ENCODE measurements at places on chromosomes 2 and 18.

GRCh38 chr2:78979380-78980151 is 45.9 kb upstream of the REG3G start:
- no peak for DNase-seq

GRCh38 chr18:45839414-45840395 is 14.2 kb downstream of the SIGLEC15 start:
- DNase-seq: no peak

DNA sequence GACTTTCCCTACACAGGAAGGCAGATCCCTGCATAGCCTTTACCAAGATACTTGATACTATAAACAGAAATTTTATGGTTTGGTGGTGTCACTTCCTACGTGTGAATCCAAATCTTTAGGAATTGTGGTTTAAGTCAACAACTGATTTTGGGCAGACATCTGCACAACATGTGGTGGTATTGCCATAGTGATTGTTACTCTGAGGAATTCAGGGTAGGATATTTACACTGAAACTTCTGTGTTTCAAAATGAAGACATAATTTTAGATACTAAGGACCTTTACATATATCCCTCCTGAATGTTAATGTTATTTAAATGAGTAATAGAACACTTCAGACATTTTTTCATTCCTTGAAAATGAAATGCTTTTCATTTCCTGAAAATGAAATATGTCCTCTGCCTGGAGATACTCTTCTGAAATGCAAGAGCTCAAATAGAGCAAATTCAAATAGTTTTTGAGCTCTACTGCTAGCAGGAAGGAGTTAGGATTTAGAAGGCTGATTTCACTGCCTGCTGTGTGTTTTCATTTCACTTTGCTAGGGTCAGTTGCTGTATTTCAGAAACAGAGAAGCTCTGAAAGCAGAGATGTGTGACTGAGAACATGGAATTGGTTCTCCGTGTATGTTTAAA is 77.2 kb downstream of the MDH1 start:
- no peak for DNase-seq

GRCh38 chr2:208722731-208723130 is 316.1 kb downstream of the PTH2R start:
- DNase-seq: no peak

GRCh38 chr2:213162516-213163118 is 11.2 kb upstream of the IKZF2 start:
- no peak for DNase-seq

- DNase-seq: no peak
Measured at GRCh38 chr2:152407204-152407721, 72.3 kb downstream of the FMNL2 start.

GRCh38 chr18:55635439-55635838 is 47.4 kb upstream of the TCF4 start:
- DNase-seq: no peak

DNA sequence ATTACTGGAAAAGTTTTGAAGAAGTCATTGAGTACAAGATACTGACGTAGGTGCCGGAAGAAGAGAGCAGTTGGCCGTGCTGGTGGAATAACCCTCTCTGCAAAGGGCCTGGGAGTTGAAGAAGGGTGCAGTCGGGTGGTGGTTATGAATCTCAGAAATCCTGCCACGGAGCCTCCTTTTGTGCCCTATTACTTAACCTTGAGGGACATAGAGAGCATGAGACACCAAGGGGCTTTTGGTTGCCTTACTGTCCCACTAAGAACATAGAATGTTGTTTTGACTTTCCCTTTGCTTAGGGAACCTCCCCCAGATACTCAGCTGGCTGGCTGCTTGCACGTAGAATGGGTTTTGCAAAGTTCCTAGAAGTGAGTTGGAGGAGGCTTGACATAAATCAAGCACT is 1.3 kb upstream of the CD28 start:
- DNase-seq: no peak

DNA sequence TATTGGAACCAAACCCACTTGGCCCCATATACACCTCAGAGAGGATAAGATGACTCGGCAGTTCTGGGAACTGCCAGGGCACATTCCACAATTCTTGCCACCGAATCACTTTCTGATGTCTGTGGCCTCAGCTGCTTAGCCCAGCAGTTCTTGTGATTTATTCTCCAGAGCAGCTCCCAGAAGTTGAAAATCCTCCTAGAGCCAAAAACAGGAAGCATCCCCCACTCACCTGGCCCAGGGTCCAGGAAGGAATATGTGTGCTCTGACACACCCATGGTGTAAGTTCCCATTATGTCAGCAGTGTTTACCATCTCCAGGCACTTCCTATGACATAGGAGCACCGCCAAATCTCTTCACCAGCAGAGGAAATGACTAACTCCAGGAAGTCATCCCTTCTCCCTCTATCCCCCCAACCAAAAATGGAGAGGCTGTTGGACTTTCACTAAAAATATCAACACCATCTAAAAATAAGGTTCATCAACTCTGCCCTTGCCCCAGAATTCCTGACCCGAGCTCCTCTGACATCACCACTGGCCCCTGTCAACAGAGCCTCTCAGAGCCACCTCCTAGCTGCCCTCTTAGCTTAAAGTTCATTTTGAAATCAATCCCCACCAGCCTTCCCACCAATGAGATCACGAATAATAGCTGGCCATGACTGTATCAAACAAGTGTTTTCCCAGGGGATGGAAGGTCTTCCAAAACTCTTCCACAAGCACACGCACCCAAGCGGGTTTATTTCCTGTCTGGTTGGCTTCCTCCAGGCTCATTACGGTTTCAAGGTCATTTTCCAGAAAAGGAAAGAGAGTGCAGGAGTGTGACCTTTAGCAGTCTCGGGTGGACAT is 223.1 kb upstream of the PARD3B start:
- DNase-seq: no peak

DNA sequence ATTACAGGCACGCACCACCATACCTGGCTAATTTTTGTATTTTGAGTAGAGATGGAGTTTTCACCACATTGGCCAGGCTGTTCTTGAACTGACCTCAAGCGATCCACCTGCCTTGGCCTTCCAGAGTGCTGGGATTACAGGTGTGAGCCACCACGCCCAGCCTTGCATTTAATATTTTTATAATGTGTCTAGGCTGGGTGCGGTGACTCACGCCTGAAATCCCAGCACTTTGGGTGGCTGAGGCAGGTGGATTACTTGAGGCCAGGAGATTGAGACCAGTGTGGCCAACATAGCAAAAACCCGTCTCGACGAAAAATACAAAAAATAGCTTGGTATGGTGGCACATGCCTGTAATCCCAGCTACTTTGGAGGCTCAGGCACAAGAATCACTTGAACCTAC is 3.2 kb downstream of the RPL37A start:
- DNase-seq: no peak

- no peak for DNase-seq
Measured at GRCh38 chr2:217431577-217432269, 571.1 kb downstream of the TNS1 start.

DNA sequence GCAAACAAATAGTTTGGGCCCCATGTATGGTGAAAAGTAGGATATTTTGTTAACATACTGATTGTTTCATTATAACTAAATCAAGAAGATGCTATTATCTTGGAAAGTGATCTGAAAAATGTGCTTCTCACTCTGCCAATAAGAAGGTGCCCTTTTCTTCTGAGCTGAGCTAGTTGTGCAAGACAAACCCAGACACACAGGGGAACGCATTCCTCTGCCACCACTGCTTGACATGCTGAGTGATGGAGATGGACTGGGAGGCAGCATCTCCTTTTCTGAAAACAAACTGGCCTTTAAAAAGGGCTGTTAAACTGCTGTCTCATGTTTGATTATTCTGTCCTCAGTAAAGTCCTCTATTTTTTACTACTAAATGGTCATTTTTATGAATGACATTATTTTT is 1989.9 kb upstream of the CELF4 start:
- no peak for DNase-seq

- DNase-seq: no peak
Measured at GRCh38 chr2:233010569-233011267, 2.3 kb downstream of the NGEF start.

- DNase-seq: no peak
Measured at GRCh38 chr2:50694798-50695197, 337.1 kb downstream of the NRXN1 start.

DNA sequence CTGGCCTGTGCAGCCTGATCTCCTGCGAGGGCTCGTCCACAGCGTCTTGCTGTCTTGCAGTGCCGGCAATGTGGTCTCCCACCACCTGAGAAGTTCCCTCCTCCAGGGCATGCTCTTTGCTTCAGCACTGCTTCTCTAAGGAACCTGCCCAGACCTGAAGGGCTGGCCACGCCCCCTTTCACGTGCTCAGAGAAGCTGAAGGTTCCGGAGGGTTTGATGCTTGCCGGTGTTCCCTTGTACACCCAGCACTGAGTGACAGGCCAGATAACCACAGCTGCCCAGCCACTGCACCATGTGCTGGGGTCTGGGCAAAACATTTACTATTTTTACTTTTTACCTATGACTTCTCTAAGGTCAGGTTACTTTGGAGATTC is 1.7 kb upstream of the POLR2D start:
- DNase-seq: peak; percentile 36

DNA sequence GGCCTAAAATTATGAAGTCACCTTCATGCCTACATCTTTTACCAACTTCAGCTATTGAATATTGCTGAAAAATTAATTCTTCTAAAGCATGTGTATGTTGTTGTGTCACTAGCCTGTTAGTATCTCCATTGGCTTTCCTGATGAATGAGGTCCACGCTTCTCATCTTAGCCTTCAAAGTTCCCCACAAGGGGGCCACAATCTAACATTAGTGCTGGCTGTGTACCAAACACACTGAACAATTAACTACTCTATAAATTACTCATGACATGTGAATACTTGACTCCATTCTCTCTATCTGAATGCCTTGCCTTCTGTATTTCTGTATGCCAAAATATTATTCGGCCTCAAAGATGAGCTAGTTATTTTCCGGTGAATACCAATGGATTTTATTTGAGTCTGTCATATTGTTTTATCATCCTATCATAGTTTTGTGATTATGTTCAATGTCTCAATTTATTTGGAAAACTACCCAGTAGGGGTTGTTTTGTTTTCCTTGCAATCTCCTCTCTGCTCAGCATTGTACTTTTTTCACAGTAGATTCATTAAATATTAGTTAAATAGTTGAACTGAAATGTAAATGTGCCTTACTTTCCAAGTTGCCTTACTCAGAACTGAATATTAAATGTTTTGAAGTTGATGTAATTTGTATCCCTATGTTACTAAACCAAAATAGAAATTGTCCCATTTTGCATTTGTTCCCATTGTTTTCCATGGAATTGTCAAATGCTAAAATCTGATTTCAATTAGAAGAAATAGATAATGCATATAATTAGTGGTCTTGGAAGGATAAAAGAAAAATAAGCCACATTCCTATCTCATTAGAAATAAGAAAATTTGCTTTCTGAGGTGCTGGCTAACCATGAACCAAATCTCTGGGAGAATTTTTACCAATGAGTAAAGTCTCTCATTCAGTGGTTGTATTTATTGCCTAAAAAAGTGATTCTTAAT is 208.4 kb upstream of the COL3A1 start:
- no peak for DNase-seq

- no peak for DNase-seq
Measured at GRCh38 chr2:98058191-98058975, 28.6 kb upstream of the VWA3B start.

- DNase-seq: no peak
Measured at GRCh38 chr2:67656875-67657274, 259.7 kb downstream of the ETAA1 start.

GRCh38 chr2:225340923-225341322 is 58.6 kb upstream of the NYAP2 start:
- no peak for DNase-seq

All from stimulated activated CD8-positive, alpha-beta memory T cell treated with anti-CD3 and anti-CD28 coated beads, Interleukin-12 subunit alpha, Interleukin-12 subunit beta, amount 100 ng/mL, for 4 hours (primary cell).